ENCODE measurements at places on chromosomes 4 and X.
A peak's percentile ranks its signal among the peaks of the same experiment; 100 is the strongest.

DNA sequence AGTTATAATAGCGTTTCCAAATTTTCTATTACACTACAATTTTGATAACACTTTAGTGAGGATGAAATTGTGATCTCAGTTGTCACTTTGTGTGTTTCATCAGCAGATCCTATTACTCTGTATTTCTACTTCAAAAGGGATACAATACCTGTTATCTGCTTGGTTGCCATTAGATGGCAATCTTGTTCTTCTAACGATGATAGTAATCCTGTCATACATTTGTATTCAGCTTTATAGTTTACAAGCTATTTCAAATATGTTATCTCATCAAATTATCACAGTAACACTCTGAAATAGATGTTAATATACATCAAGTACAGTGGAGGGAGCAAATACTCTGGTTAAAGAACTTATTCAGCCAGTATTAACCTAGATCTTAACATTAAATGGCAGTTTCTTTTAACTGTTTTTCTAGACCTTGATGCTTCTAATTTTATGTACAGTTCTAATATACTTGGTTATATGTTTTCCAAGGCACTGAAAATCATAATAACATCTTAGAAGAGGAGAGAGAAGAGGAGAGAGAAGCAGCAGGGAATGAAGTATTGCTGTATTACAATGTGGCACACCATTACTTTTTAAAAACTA is 292.0 kb downstream of the CCSER1 start:
- peak; percentile 3 for DNase-seq

- no peak for DNase-seq
These were observed 2394.2 kb upstream of the AGA start for GRCh38 chr4:179836179-179837075.

GRCh38 chr4:118797558-118798142 is 38.3 kb downstream of the SEC24D start:
- no peak for DNase-seq

DNA sequence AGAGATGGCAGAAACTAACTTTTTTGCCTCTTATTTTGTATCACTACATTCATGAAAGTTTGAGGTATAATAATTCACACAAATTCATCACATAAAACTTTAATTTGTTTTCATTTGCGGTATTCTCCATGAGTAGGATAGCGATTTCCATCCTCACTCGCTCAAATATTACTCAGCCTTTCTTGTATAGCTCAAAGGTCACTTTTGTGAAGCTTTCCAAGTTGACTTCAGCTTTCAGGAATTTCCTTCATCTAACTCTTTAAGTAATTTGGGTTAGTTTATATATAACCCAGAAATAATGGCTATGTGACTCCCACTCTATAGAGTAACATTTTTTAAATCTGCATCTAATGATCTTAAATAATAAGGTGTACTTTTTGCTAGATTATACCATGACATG is 314.4 kb downstream of the IL1RAPL1 start:
- DNase-seq: no peak

DNA sequence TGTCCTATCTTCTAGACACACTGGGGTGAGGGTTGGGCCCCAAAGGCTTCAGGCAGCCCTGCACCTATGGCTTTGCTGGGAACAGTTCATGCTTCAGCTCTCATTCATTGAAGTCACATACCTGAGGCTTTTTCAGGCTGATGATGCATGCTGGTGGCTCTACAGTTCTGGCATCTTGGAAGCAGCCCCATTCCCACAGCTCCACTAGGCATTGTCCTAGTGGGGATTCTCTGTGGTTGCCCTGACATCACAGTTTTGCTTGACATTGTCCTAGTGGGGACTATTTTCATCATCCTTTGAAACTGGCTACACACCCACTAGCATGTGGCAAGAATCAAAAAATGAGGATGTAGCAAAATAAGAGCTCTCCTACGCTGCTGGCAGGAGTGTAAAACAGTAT is 37.7 kb upstream of the C4orf17 start:
- no peak for DNase-seq

DNA sequence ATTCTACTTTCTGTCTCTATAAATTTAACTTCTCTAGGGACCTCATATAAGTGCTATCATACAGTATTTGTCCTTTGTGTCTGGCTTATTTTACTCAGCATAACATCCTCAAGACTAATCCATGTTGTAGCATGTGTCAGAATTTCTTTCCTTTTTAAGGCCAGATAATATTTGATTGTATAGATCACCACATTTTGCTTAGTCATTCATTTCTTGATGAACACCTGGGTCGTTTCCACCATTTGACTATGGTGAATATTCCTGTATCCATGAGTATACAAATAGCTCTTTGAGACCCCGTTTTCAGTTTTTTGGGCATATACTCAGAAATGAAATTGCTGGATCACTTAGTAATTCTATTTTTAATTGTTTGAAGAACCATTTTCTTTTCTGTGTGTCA is 12.0 kb downstream of the CNGA2 start:
- DNase-seq: no peak

DNA sequence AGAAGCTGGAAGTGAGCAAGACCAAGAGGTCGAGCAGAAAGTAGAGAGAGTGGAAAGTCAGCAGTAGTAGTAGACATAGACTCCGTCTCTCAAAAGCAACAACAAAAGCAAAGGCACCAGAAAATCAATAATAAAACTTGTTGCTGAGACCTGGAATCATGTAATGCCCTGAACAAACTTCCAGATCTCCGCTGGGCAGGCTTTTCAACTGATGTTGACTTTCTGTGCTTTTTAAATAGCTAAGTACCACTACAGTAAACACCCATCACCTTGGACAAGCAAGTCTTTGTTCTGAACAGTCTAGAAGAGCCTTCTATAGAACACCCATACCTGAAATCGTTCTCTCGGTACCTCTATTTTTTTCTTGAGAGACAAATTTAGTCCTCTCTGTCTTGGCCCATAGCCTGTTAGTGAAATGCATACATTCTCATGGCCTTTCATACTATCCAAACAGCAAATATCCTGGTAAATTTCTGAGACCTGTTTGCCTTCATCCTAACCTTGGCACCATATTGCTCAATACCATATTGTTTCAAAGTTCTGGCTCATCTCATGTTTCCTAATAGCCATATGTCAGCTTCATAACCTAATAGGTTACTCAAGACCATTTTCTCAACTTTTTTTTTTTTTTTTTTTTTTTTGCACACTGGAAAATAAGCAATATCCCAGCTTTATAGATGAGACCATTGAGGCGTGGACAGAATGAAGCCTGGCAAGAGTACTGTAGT is 200.6 kb upstream of the RBPJ start:
- no peak for DNase-seq

DNA sequence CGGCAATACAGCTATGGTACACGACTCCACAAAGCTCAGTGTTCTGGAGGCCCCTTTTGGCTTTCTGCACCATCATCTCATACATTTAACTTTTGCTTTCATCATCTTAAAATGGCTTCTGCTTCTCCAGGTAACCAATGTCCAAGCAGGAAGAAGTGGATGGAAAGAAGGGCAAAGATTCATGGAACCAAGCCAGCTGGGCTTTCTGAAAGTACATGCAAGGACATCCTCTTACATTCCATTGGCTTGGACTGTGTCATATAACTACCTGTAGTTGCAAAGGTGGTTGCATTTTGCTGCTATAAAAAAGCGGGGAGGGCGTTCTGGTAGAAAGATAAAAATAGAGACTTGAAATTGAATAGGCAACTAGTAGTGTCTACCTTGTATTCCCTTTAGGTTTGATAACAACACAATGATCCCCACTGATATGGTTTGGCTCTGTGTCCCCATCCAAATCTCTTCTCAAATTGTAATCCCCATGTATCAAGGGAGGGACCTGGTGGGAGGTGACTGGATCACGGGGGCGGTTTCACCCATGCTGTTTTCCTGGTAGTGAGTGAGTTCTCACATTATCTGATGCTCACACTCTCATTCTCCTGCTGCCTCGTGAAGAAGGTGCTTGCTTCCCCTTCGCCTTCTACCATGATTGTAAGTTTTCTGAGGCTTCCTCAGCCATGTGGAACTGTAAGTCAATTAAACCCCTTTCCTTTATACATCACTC is 6.7 kb upstream of the FHIP1A start:
- DNase-seq: no peak

DNA sequence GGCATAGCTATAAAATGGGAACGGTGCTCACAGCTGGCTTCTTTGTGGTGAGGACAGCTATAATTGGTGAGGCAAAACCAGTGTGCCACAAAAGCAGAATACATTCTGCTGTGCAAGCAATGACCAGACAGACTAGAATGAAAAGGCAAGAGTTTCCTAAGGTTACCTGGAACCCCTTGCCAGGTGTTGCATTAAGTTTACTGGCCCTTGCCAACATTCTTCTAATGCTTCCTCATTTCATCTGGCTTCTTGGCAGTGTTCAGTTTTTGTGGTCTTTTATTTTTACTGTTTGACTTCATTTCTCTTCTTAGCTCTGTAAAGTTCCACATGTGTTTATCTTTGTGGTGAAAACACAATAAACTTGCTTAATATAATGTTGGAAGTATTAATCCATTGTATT is 131.4 kb downstream of the PTTG2 start:
- no peak for DNase-seq

DNA sequence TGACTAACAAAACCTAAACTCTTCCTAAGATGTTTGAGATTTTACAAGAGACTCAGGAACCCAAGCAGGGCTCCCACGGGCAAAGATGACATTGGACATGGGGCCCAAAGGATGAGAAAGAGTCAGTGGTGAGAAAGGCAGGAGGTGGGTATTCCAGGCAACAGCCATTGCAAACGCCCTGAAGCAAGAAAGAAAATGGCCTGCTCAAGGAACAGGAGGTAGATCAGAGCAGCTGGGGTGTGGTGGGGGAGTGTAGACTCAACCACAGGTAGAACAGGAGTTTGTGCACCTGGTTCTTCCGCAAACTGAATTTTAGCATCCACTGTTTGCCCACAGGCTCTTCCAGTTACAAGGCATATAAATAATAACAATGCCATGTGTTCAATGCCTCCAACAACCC is 3.3 kb downstream of the PPP2R2C start:
- no peak for DNase-seq

- no peak for DNase-seq
These were observed 136.6 kb upstream of the OTUD4 start for GRCh38 chr4:145316897-145317574.

- DNase-seq: no peak
These were observed at the start of gene EXOC1L for GRCh38 chr4:55819634-55820033. Gene EXOC1L, plus strand, starts transcription at chr4:55819790. Its CDS starts 237 bp downstream, at chr4:55820027.

DNA sequence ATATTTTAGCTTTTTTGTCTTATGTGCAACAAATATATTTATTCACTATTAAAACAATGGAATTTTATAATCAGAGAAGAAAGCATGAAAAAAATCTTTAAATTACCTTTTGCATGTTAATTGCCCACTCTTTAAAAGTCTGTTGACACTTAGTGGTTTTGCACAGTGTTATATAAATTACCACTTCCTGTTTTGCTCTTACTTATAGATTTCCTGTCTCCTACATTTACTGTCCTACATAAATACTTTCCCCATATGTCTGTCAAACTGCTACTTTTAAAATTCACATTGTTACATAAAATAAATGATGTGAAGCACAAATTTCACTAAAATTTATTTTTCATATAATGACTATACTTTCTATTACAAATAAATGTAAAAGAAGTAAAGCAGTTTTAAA is 161.1 kb upstream of the NDST4 start:
- DNase-seq: peak; percentile 11

DNA sequence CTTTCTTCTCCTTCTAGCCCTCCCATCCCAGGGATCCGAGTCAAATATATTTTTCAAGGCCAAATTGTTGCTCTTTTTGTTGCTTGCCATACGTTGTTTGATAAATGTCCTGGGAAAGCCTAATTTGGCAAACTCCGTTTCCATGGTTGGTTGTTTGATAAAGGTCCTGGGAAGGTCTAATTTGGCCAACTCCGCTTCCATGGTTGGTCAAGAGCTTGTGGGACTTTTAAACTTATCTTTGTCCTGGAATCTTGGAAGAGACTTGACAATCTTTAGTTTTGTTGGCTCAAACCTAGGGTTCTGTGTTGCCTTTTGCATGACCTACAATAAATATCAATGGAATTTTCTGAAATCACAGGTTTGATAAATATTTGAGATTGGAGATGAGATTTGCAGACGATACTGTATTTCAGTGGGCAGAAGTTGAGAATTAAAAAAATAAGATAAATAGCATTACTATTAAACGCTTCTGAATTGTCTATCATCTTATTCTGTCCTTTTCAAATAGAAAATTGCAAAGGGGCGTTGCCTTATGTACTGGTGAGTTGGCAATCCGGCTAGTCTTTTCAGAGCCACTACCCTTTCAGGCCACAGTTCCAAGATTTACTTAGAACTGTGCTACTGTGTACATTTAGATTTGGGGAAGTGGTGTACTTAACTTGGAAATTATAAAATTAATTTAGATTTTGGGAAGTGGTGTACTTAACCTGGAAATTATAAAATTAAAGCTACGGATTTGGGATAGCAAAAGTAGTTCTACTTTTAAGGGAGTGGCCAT is 804 bp downstream of the OSTC start:
- DNase-seq: no peak

DNA sequence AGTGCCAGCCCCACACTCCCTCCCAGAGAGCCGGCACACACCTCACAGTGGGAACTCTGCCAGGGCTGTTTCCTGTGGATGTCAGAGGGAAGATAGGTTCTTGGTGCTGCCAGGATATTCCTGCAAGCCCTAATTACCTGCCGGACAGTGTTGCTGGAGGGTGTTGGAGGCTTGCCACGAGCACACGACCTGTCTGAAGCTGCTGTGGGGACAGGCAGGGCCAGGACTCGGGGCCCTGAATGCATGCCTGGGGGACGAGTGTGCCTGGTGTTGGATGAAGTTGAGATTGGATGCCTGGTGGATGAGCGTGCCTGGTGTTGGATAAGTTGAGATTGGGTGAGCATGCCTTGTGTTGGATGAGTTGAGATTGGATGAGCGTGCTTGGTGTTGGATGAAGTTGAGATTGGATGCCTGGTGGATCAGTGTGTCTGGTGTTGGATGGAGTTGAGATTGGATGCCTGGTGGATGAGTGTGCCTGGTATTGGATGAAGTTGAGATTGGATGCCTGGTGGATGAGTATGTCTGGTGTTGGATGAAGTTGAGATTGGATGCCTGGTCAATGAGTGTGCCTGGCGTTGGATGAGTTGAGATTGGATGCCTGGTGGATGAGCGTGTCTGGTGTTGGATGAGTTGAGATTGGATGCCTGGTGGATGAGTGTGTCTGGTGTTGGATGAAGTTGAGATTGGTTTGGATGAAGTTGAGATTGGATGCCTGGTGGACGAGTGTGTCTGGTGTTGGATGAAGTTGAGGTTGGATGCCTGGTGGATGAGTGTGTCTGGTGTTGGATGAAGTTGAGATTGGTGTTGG is 23.2 kb upstream of the UVSSA start:
- DNase-seq: no peak

- DNase-seq: no peak
These were observed 3.7 kb downstream of the IL13RA2 start for GRCh38 chrX:115013705-115014104.

- DNase-seq: no peak
These were observed 90.5 kb downstream of the PJA1 start for GRCh38 chrX:69074726-69075125.

Measured in NCI-H748 treated with DMSO at 0.1 percent for 48 hours (cell line).